Activated gamma-delta T cell (primary cell): ENCODE measurements at places on chromosomes 2 and 18.

GRCh38 chr2:172977270-172978062, 98.2 kb upstream of the MAP3K20 start:
- no peak for DNase-seq

- no peak for DNase-seq
Observed at GRCh38 chr18:59460072-59460420, 101.0 kb upstream of the LMAN1 start.

DNA sequence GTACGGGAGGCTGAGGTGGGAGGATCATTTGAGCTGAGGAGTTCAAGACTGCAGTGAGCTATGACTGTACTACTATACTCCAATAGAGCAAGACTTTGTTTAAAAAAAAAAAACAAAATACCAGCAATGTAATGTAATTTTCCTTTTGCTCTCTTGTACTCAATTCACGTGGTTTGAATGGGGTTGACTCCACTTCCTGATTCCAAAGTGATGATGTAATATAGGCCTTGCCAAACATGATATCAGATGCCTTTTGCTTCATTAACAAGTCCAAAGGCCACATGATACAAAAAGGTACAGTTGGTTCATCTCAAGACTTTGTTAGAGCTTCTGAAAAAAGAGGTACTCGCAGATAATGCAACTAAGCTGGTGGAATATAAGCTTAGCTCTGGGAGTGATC, 321.8 kb downstream of the ZEB2 start:
- no peak for DNase-seq

- no peak for DNase-seq
Observed at GRCh38 chr2:179302149-179302548, 37.5 kb upstream of the SESTD1 start.

GRCh38 chr2:191789796-191790195, 57.1 kb downstream of the CAVIN2 start:
- no peak for DNase-seq

DNA sequence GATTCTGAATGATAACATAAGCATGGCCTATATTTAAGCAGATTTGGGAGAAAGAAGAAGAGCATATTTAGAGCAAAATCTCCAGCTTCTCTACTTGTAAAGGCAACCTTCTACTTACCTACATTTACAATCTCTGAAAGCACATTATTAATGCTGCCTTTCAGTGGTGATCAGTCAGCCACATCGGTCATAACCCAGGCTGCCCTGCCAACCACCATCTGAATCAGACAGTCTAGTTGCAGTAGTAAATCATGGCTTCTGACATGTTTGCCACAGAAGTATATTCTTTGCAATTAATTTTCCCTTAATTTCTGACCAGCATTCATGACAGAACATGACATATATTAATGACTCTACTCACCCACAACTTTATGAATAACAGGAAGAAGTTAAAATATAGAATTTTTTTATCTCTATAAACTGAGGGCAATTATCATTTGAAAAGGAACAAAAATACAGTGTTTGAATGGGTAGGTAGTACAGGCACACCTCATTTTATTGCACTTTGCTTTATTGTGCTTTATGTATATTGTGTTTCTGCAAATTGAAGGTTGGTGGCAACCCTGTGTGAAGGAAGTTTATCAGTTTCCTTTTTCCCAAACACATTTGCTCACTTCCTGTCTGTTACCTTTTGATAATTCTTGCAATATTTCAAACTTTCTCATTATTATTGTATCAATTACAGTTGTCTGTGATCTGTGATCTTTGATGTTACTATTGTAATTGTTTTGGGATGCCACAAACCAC, 531.6 kb upstream of the CHAC2 start:
- no peak for DNase-seq

GRCh38 chr18:49819823-49820671, 6.7 kb upstream of the ACAA2 start:
- no peak for DNase-seq

DNA sequence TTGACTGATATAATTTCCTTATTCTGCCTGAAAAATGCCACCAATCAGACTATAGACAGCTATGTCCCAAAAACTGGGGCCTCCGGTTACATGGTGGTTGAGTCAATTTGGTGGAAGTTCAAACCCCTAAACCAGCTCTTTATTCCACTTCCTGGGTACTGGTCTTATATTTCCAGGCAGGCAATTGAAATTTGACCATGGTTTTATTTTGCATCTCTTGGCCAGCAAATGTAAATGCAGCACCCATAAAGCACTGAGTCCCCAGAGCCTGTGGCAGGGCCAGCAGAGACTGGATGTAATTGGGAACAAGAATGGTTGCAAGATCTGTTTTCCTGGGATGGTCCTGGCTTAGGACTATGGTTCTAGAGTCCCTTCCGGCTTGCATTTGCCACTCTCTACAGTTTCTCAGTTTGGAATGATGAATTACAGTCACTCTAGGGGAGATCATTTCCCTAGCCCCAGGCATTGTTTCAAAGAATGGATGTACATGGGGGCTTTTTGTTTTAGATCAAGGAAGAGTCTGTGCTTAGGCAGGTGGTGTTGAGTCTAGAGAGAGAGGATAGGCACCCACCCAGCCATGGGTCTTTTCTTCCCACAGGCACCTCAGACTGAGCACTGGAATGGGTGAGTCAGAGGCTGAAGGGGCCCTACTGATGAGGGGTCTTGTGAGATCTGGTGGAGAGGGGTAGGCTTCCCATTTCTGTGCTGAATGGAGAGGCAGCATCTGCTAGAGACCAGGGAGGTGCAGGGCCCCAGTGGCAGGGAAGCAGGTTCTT, 108.4 kb upstream of the CDC42EP3 start:
- DNase-seq, result no peak

- no peak for DNase-seq
Observed at GRCh38 chr2:233223059-233223894, 28.2 kb upstream of the ATG16L1 start.

DNA sequence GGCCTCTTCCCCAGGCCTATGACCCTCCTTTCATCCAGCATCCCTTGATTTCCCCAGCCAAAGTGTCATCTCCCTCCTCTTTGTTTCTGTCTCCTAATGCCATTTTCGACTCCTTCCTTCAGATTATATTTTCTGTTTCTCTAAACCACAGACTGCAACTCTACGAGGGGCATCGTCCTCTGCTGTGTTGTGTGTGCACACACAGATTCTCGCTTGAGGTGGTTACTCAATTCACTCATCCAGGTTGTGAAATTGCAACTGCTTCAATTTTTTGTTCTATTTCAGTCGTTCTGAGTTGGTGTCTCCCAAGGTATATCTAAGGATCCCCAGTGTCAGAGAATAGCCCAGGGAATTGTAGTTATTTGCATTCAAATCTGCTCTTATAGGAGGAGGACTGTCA, 113.5 kb upstream of the NDUFV2 start:
- DNase-seq, result no peak

- DNase-seq, result no peak
Observed at GRCh38 chr2:143828763-143829537, 691.0 kb downstream of the ZEB2 start.

GRCh38 chr2:121258051-121258450, 27.0 kb downstream of the TFCP2L1 start:
- DNase-seq, result no peak

DNA sequence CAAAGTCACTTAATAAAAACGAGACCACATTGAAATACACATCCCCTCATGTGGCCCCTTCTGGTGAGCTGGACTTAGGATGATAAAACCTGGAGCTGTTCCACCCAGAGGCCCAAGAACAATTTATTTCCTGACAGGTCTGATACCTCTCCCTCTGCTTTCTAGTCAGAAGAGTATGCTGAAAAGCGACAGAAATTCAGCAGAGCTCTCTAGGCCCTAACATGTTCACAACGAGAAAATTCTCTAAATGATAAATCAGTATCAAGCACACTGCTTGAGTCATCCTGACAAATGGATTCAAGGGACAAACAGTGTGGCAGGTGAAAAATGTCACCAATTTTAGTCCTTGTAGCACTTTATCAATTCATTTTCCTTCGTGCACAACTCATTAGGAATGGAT, 233.5 kb downstream of the PID1 start:
- no peak for DNase-seq

- DNase-seq, result no peak
Observed at GRCh38 chr2:132383956-132384355, 32.6 kb upstream of the GPR39 start.

DNA sequence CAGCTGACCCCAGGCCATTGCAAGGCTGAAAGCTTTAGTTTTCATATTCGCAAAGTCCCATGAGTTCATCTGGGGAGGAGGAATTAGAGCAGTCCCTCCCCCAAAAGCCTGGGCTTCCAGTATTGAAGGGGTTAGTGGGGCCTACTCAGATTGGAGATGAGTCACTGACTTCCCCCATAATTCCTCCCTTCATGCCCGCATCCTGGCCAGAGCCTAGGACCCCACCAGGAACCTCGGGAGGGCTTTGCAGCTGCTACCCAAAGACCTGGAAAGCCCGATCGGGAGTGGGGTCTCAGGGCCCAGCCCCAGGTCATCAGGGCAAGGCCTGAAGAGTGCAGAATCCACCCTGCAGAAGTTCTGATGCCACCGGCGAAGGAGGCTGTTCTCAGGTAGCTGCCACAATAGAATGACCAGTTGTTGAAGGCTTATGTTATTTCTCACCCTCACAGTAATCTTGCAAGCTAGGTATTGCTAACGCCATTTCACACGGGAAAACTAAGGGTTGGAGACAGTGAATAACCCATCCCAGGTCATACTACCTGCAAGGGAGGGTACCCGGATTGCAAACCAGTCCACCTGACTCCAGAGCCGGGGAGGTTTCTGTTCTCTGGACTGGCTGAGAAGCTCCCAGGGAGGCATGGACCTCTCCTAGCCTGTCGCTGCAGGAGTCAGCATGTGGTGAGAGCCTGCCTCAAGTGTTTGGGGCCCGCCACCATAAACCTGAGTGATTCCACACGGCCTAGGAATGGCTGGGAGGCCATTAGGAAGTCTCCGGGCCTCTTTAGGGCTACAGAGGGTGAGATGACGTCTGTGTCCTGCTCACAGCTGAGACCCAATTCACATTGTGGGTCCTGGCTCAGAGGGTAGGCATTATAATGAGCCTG, 5.8 kb upstream of the ARID5A start:
- no peak for DNase-seq

GRCh38 chr2:119929537-119929936, 83.3 kb upstream of the EPB41L5 start:
- DNase-seq, result no peak

GRCh38 chr2:164028814-164029534, 293.2 kb upstream of the FIGN start:
- no peak for DNase-seq

- no peak for DNase-seq
Observed at GRCh38 chr2:85935170-85935745, 46.5 kb upstream of the ST3GAL5 start.

GRCh38 chr2:193506035-193506434, 1311.3 kb upstream of the TMEFF2 start:
- DNase-seq, result no peak

DNA sequence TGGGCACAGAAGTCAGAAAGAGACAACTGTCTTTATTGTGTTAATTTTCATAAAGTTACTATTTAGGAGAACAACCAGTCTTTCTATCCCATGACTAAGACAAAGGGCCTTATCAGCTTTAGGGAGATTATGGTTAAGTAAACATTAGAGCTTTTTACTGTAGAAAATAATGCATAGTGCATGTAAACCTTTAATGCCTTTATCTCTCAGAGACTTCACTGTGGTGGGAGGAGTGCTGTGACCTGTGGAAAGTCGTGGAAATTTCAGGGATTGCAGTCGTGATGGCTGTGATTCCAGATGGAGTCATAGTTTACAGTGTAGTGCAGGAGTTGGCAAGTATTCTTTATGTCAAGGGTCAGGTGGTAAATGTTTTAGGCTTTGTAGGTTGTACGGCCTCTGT, 15.8 kb downstream of the ZNF236 start:
- no peak for DNase-seq

DNA sequence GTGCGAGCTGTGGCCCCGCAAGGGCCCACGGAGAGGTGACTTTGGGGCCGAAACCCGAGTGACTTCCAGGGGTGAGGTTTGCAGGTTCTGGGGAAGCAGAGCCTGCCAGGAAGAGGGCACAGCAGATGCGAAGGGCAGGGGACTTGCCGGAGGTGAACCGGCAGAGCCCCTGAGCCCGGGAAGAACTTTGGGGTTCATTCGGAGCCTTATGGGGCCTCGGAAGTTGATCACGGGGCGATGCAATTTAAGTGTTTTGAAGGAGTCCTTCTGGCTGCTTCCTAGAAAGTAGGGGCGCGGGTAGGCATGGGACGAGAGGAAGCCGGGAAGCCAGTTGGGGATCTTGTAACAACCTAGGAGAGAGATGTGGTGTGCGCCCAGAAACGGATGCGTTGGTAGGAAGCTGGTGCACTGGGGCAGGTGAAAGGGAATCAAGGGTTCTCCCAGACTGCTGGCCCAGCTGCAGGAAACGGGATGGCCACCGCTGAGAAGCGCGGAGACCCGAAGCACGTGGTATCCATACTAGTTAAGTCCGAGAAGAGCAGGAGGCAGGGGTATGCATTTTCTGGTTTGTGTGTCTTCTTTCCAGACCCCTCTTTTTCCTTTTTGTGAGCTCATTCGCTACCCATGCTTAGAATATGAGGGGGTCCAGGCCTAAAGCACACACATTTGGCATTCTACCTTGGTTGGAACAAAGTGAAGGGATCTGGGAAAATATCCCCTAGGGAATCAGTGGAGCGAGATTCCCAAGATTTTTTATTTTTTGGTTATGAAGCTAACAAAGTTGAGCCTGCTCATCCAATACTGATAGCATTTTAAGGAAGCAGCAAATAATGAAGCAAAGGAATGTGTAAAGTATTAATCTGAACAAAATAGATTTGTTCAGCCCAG, 758 bp downstream of the SCLY start:
- no peak for DNase-seq

- no peak for DNase-seq
Observed at GRCh38 chr2:215332872-215333595, 21.2 kb downstream of the ATIC start.

GRCh38 chr18:2083691-2084090, 487.6 kb downstream of the METTL4 start:
- no peak for DNase-seq

GRCh38 chr2:156800781-156801361, 364.7 kb downstream of the GPD2 start:
- no peak for DNase-seq

- no peak for DNase-seq
Observed at GRCh38 chr2:37553411-37554154, 117.9 kb downstream of the CDC42EP3 start.

DNA sequence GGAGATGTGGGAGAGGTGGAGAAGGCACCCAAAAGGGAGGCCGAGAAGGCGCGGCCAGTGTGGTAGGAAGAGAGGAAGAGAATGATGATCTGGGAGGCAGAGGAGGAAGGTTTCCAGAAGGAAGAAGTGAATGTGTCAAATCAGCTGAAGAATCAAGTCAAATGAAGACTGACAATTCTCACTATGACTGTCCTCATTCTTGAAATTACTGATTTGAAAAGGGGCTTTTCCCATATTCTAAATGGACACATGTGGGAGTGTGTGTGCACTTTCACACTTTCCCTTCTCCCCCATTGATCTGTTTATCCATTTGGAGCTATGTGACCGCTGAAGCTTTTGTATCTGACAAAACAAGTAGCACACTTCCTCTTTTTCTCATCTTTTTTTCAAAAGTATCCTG, 6.1 kb downstream of the AFF3 start:
- DNase-seq, result no peak
